ENCODE measurements at places on chromosomes 1 and 21.
A peak's percentile ranks its signal among the peaks of the same experiment; 100 is the strongest.

- peak overlapping the region; percentile 86 for H3K4me3 ChIP-seq
- peak overlapping the region; percentile 82 for H3K27ac ChIP-seq
- H3K27me3 ChIP-seq: no peaks in the 10 kb centered on the region
- DNase-seq: no peak
Measured at GRCh38 chr1:229627003-229627402, 956 bp downstream of the URB2 start.

DNA sequence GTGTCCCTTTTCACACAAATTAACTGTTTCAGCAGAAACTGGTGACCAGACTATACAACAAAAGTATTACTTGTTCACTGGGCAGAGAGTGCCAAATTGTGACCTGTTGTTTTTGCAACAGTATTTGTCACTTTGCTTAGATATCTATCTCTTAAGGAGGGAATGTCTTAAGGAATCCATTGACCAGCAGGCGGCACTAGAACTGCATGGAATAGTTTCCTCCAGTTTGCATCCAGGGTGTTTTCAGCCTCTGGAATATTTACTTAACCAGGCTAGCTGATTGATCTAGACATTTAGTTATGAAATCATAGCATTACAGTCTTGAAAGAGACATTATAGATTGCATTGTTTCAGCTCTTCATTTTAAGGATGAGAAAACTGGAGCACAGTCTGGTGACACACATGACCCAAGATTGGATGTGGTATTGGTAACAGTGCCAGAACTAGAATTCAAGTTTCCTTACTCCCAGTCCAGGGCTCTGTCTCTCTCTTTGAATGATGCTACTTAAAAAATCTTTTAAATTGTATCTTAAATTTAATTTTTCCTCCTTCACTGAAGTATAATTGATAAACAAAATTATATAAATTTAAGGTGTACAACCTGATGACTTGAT, 16.9 kb downstream of the RPTN start:
- H3K4me1 ChIP-seq: no peaks in the 10 kb centered on the region
- no peaks in the 10 kb centered on the region for H3K36me3 ChIP-seq
- H3K27ac ChIP-seq: no peak overlapping the region
- DNase-seq: peak; percentile 15

DNA sequence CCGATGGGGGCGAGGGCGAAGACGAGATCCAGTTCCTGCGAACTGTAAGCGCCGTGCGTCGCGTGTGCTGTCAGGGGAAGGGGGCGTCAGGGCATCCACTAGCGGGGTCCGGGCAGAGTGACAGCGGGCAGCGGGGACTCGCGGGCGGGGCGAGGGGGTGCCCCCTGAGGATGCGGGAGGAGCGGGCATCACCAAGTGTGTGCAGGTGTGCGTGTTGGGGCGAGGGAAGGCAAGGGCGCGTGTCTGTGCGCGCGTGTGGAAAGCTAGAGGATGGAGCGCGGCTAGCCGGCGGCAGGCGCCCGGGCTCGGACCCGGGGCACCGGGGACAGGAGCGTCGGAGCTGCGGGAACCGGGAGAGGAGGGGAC, 525 bp downstream of the RYR2 start:
- DNase-seq: no peak
- H3K36me3 ChIP-seq: no peaks in the 10 kb centered on the region

DNA sequence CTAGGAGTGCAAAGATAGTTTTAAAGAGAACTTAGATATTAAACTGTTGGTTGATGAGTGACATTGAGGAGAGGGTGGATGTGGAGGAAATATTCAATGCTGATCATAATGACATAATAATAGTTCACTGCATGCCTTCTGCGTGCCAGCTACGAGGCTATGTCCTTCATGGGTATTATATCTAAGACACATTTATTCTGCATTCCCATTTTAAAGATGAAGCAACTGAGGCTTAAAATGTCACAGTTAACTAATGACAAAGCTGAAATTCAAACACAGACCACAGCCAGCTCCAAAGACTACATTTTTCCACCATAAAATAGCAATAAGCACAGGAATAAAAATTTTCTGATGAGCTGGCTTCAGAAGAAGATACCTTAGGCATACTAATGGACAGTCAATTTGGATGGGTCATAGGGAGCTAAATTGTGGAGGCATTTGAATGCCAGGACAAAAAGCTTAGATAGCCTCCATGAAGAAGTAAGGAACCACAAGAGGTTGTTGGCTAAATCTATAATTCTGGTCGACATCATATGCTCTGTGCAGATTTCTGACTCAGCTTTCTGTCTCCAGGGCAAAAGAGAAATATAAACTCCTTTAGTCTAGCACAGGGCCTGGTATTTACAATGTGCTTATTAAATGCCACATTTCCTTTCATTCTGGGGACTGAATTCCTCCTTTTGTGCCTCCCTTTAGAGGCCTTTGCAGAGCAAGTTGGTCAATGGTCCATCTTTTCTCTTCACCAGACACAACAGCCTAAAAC, 71.2 kb upstream of the NRIP1 start:
- H3K4me3 ChIP-seq: no peak overlapping the region
- no peak for DNase-seq
- H3K4me1 ChIP-seq: peaks cover 10% of the 10 kb centered on the region

DNA sequence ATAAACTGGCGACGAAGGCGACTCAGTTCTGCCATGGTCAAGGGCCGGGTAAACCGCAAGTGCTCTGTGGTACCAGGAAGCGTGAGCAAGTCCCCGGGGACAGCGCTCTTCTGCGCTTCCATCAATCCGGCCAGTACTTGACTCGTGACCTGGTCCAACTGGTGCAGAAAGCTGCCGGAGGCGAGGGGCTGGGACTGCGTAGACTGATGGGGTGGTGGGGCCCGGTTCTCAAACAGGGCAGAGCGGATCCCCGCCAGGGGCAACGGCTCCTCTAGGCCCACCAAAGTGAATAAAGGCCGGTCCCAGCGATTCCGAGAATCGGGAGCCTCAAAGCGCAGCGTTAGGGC, 852 bp downstream of the KTI12 start:
- peaks cover 16% of the 10 kb centered on the region for H3K4me1 ChIP-seq
- no peaks in the 10 kb centered on the region for H3K27me3 ChIP-seq
- DNase-seq: peak; percentile 38
- H3K4me3 ChIP-seq: peak overlapping the region; percentile 85
- H3K36me3 ChIP-seq: peaks cover 8% of the 10 kb centered on the region
- H3K27ac ChIP-seq: peak overlapping the region; percentile 86

DNA sequence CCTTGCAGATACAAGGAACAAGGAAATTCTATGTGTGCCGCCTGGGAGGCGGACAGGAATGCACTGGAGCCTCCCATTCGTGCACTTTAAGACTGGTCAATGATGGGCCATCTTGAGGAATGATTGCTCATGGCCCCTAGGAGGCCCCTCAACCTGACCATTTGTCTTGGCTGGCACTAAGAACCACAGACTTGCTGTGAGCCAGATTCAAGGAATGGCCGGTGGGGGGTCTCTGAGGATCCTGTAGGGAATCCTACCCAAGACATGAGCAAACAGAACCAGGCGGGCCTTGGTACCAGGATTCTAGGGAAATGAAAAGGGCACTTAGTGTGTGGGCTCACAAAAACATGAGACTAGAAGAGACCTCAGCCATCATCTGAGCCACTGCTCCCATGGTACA, 28.1 kb upstream of the GOLT1A start:
- no peak for DNase-seq
- H3K27me3 ChIP-seq: no peaks in the 10 kb centered on the region
- H3K36me3 ChIP-seq: no peaks in the 10 kb centered on the region
- H3K27ac ChIP-seq: no peak overlapping the region
- no peak overlapping the region for H3K4me3 ChIP-seq

GRCh38 chr1:16342331-16343062, 9.8 kb downstream of the FBXO42 start:
- H3K4me3 ChIP-seq: no peak overlapping the region
- H3K27me3 ChIP-seq: no peaks in the 10 kb centered on the region
- no peak for DNase-seq
- H3K36me3 ChIP-seq: no peaks in the 10 kb centered on the region
- H3K27ac ChIP-seq: no peak overlapping the region

- peaks cover 44% of the 10 kb centered on the region for H3K4me1 ChIP-seq
- DNase-seq: no peak
- no peaks in the 10 kb centered on the region for H3K27me3 ChIP-seq
- H3K27ac ChIP-seq: no peak overlapping the region
- no peaks in the 10 kb centered on the region for H3K36me3 ChIP-seq
Measured at GRCh38 chr1:154972213-154972516, 1.6 kb upstream of the SHC1 start.

- H3K27ac ChIP-seq: no peak overlapping the region
- H3K4me1 ChIP-seq: no peaks in the 10 kb centered on the region
- H3K4me3 ChIP-seq: no peak overlapping the region
- DNase-seq: no peak
- no peaks in the 10 kb centered on the region for H3K36me3 ChIP-seq
Measured at GRCh38 chr1:3078430-3078861, 9.4 kb downstream of the PRDM16 start.

GRCh38 chr1:55423376-55423775, 208.2 kb upstream of the USP24 start:
- no peak overlapping the region for H3K4me3 ChIP-seq
- no peaks in the 10 kb centered on the region for H3K36me3 ChIP-seq
- no peaks in the 10 kb centered on the region for H3K27me3 ChIP-seq

DNA sequence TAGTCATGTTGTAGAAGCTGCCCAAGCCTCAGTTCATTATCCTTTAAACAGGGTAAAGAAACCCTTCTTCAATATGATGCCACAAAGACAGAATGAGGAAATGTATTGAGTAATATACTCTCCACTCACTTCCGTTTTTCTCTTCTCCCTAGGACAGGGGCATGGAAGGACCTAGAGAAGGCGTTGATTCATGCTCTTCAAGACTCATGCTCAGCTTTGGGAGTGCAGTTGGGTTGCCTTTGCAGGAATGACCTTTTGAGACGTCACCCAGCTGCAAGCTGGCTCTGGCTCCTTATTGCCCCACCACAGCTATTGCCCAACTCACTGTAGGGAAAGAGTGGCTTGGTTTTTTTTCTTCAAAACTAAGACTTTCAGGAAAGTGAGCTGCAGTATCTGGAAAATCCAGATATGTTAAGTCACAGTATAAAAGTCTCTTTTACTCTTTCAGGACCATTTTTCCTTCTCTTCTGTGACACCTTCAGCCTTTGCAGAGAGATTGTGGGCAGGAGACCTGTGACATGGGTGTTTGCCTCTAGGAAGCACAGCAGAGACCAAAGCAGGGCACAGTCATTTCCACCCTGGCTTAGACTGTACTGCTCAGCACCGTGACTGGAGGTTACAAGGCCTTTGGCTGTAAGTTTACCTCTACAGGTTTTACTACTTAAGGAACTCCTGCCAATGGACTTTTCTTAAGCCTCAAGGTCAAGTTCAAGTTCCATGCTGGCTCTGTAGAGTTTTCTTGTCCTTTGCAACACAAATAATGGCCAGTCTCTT, 39.5 kb downstream of the XCL2 start:
- no peak overlapping the region for H3K27ac ChIP-seq
- no peaks in the 10 kb centered on the region for H3K27me3 ChIP-seq
- no peaks in the 10 kb centered on the region for H3K36me3 ChIP-seq
- no peak overlapping the region for H3K4me3 ChIP-seq
- no peaks in the 10 kb centered on the region for H3K4me1 ChIP-seq

DNA sequence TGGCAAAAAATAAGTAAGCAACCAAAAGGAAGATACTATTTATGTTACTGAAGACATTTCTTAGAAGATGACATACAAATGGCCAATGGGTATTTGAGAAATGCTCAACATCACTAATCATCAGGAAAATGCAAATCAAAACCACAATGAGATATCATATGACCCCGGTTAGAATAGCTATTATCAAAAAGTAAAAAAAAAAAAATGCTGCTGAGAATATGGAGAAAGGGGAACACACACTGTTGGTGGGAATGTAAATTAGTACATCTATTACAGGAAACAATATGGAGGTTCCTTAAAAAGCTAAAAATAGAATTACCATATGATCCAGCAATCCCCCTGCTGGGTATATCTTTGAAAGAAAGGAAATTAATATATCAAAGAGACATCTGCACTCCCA, 34.3 kb upstream of the CREG1 start:
- no peak for DNase-seq
- H3K27ac ChIP-seq: no peak overlapping the region
- H3K4me1 ChIP-seq: peaks cover 7% of the 10 kb centered on the region
- no peak overlapping the region for H3K4me3 ChIP-seq
- H3K36me3 ChIP-seq: peaks cover 3% of the 10 kb centered on the region
- no peaks in the 10 kb centered on the region for H3K27me3 ChIP-seq

- H3K4me3 ChIP-seq: no peak overlapping the region
- no peaks in the 10 kb centered on the region for H3K27me3 ChIP-seq
- no peak for DNase-seq
- no peak overlapping the region for H3K27ac ChIP-seq
- H3K36me3 ChIP-seq: no peaks in the 10 kb centered on the region
Measured at GRCh38 chr1:36768486-36769178, 265.7 kb downstream of the GRIK3 start.

- peaks cover 38% of the 10 kb centered on the region for H3K4me1 ChIP-seq
- H3K27ac ChIP-seq: peak overlapping the region; percentile 35
- no peak for DNase-seq
Measured at GRCh38 chr1:21344750-21345443, 54.6 kb upstream of the ECE1 start.

GRCh38 chr1:192516776-192517297, 58.7 kb upstream of the RGS1 start:
- peak; percentile 92 for DNase-seq
- no peaks in the 10 kb centered on the region for H3K36me3 ChIP-seq
- H3K27me3 ChIP-seq: no peaks in the 10 kb centered on the region
- H3K27ac ChIP-seq: peak overlapping the region; percentile 57
- peaks cover 51% of the 10 kb centered on the region for H3K4me1 ChIP-seq

GRCh38 chr1:114164840-114165543, 11.3 kb upstream of the SYT6 start:
- H3K4me3 ChIP-seq: no peak overlapping the region
- no peak for DNase-seq
- H3K4me1 ChIP-seq: no peaks in the 10 kb centered on the region
- H3K27me3 ChIP-seq: no peaks in the 10 kb centered on the region

- peaks cover 24% of the 10 kb centered on the region for H3K36me3 ChIP-seq
- peak overlapping the region; percentile 60 for H3K27ac ChIP-seq
- H3K4me3 ChIP-seq: no peak overlapping the region
- no peaks in the 10 kb centered on the region for H3K27me3 ChIP-seq
- no peak for DNase-seq
Measured at GRCh38 chr1:112636597-112637253, 17.1 kb downstream of the CAPZA1 start.

DNA sequence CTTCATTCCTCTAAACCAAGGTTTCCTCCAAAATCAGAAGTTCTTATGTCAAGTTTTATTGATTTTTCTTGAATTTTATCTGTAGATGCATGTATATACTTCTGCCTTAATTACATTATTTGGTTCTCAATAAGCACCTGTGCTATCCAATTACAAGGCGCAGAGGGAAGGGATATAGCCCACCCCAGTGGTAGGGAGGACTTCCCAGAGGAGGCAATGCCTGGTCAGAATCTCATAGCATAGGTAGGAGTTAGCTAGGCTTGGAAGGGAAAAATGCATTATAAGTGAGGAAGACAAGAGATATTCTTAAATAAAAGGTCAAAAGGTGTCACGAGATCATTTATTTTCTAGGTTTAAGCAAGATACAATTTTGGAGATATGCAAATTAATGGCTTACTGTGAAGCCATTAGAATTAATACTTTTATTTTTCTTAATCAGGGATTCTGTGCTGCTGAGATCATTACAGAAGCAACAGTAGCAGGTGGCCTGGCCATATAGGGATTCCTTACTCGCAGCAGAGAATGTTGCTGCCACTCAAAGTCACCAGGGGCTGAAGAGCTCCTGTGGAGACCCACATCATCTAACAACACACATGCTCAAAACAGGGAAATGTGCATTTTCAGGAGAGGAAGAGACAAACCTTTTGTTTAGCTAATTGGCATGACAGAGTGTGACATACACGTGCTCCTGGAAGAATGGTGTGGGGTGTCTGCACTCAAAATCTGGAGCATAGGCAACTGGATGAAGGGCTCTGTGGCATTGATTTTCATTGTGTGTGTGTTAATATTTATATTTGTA, 178.3 kb downstream of the ATG4C start:
- no peak overlapping the region for H3K4me3 ChIP-seq
- H3K36me3 ChIP-seq: no peaks in the 10 kb centered on the region
- no peak for DNase-seq
- H3K27ac ChIP-seq: no peak overlapping the region
- no peaks in the 10 kb centered on the region for H3K4me1 ChIP-seq
- H3K27me3 ChIP-seq: no peaks in the 10 kb centered on the region

Data from B cell (primary cell).